ENCODE measurements at places on chromosomes 5 and 9. TPM values are rescaled to one million over a fixed set of nuclear protein-coding genes. Genes with fewer than 3 reads are reported as not detected.

GRCh38 chr9:91659529-91660495, 236.2 kb upstream of the NFIL3 start:
- DNase-seq, result peak; percentile 77

PFN3 gene
- not detected for total RNA-seq

- no peak for DNase-seq
Observed at GRCh38 chr9:71915495-71915894, 4.1 kb downstream of the C9orf85 start.

DNA sequence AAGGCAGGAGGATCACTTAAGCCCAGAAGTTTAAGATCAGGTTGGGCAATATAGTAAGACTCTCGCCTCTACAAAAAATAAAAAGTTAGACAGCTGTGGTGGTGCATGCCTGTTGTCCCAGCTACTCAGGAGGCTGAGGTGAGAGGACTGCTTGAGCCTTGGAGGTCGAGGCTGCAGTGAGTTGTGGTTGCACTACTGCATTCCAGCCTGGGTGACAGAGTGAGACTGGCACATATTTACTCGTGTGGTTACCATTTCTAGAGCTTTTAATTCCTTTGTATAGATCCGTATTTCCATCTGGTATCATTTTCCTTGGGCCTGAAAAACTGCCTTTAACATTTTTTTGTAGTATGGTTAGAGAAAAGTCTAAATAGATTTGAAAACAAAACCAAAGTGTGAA, 7.8 kb downstream of the IL6ST start:
- DNase-seq, result no peak

DNA sequence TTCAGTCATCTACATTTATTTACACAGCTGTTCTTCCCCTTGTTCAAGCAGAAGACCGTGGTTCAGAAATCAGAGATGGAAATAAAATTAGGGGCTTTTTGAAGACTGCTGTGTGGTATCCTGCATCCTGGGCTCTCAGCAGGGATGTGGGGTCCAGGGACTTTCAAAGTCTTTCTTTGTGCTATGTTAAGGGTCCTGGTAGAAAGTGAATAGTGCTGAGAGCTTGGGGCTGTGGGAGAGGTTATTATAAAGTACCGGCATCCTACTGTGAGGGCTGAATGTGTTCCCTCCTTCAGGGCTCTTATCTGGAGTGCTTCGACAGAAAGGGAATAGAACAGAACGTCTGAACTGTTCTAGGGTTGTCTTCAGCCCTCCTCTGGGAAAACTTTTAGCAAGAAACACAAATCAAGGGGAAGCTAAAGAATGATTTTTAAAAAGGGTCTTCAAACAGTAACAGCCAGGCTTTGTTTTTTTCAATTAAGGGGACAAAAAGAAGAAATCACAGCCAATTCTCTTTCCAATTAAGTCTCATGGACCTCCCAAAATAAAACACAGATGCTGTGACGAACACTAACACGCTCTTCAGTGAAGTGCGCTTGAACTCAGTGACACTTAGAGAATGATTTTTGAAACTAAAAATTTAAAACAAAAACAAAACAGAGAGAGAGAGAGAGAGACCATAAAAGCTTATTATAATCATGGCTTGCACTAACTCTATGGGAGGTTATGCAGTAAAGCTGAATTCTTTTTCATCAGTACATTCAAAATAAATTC, 15.7 kb upstream of the SLC1A3 start:
- DNase-seq, result peak; percentile 43

DNA sequence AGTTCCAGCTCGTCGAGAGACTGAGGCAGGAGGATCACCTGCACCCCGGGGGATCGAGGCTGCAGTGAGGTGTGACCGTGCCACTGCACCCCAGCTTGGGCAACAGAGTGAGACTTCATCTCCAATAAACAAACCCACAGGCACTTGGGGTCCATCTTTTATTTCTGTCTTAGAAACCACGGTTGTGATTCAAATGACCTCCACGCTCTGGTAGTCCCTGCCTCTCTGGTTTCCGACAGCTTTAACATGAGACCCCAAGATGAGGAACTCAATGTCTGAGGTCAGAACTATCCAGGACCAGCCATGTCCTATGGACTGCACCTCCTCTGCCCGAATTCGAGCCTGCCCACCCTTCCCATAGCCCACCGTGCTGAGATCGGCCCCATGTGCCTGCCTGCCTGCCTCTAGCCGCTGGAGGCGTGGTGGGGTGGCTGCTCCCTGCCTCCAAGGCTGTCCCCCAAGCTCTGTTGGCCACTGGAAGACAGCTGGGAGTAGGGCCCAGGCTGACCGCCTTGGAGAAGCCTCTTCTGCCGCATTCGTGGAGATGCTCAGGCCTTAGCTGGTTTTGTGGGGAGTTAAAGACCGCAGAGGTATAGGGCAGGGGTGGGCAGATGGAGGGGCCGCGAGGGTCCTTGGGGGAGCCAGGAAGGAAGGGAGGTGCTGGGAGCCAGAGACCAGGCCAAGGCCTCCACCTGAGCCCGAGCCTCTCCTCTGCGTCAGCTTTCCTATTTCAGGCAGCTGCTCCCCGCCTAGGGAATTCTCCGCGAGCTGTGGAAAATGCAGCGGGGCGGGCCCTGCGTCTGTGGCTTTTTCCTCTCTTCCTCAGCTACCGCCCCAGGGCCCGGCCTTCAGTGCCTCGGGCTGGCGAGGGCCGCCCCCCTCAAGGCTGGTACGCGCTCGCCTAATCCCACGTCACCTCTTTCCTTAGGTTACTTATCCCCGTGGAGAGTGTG, 6.9 kb upstream of the WDR5 start:
- DNase-seq, result peak; percentile 48

- DNase-seq, result no peak
Observed at GRCh38 chr5:123382252-123382651, 41.0 kb downstream of the CEP120 start.

DNA sequence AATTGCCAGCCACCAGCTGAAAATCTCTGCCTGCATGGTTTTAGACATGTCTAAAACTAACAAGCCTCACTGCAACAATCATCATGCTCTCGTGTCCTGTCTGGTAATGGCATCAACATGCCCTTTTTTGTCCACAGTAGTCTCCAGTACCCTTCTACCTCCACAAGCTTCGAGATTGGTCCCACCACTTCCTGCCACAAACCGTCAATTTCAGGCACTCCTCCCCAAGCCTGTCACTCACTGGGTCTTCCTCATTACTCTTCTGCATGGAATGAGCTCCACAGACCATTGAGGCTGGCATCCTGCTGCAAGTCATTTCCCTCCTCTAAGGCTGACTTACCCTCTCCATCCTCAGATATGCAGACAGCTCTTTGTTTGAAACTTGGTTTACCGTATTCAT, 9.0 kb downstream of the LPAR1 start:
- no peak for DNase-seq

All from H7 (cell line).